ENCODE measurements at places on chromosomes 1 and 21. TPM values are rescaled to one million over a fixed set of nuclear protein-coding genes. Genes with fewer than 3 reads are reported as not detected.

The TTC39A gene
- total RNA-seq = 9.4 TPM

The GAS5 gene
- 508 TPM for total RNA-seq

The TRAPPC10 gene
- total RNA-seq = 51.8 TPM

The OR14I1 gene
- total RNA-seq = 1.6 TPM

The LMOD1 gene
- 13.0 TPM for total RNA-seq

Data from suprapubic skin (tissue), 4 donors.